Heart left ventricle (tissue), 16 donors: ENCODE measurements at places on chromosomes 16 and 17. TPM values are rescaled to one million over a fixed set of nuclear protein-coding genes. Genes with fewer than 3 reads are reported as not detected.

PDK2 gene
- 142 TPM for total RNA-seq

EFNB3 gene
- total RNA-seq = 0.49 TPM

TBX4 gene
- not detected for total RNA-seq

SCGB1C2 gene
- total RNA-seq = not detected

FBXO39 gene
- total RNA-seq = 0.19 TPM

TOM1L1 gene
- total RNA-seq = 9.9 TPM

DNA sequence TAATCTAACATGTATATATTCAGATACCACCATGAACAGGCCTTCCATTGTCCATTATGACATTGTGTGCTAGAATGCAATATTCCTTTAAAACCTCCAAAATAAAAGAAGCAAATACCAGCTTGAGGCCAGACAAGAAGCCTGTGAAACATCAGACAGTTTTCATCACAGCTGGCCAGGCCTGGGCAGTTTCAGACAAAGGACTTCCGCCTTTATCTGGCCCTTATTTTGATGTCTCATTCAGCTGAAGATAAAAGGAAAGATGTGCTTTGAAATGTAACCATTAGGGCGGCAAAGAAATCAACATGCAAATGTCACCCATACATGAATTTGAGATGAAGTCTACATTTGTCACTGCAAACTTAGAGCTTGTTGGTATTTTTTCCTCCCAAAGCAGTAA lies 737.5 kb downstream of the KCNJ2 start:
- DNase-seq = no peak

DNA sequence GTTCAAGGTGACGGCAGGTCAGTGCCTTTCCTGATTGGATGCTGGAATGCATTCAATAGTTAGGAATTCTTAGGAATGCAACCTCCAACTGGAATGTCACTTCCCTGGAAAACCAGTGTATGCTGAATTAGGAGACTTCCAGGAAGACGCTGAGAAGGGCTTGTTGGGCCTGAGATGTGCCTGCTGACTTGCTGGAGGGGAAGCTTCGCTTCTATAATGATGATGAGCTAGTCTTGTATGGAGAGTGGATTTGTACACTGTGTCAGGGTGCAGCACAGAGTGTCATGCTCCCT lies 45.6 kb downstream of the SMPD3 start:
- no peak for DNase-seq

DNA sequence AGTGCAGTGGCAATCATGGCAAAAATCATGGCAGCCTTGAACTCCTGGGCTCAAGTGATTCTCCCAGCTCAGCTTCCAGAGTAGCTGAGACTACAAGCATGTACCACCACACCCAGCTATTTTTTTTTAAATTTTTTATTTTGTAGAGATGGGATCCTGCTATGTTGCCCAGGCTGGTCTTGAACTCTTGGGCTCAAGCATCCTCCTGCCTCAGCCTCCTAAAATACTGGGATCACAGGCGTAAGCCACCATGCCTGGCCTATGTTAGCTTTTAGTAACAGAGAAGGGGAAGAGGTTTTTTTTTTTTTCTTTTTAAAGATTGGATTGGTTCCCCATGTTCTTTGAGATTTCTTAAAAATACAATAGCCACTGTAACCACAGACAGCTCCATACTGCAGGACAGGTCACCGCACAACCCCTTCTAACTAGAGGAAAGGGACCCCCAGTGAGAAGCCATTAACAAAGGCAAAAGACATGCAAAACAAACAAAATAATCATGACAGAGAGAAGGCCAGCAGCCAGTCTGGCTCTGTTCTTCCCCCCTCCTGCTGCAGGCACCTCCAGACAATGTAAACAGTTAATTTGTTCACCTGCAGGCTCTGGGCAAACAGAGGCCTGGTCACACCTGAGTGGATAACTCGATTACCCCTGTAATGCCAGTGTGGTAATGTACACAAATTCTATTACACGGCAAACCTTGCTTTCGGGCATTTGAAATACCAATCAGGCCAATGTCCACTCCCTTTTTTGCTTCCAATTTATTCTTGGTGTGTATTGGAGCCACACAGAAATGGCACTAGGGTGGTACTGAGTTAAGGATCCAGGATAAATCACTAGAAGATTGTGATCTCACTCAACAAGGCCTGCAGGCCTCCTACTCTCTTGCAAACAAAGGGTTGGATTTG lies 52.9 kb downstream of the SNX11 start:
- DNase-seq = no peak

GRCh38 chr16:531494-532125 lies 4.1 kb downstream of the CAPN15 start:
- DNase-seq = no peak

DNA sequence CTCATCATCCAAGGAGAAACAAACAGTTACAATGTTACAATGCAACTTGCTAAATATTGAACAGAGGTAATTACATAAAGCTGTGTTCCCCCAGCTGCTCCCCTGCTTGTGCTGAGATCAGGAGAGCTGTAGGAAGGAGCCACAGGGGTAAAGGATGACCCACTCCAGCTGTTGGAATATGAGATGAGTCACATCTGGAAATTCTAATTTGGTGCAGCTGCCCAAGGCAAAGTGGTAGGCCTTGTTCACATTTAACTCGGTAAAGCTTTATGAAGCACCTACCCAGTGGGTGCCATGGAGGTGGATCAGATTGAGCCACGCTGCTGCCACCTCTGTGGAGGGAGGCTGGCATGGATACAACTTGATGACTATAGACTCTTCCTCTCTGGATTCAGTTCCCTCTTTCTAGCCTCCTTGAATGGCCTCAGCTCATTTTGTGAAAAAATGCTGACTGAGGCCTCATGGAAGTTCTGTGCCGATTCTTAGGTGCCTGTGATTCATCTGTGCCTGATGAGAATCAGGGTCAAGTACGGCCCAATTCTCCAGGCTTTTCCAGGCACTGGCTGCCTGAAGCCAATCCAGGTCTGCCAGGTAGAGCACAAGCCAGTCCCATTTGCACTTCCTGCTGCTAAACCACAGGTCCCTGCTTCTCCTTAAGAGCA lies 7.4 kb downstream of the ZNF689 start:
- no peak for DNase-seq

GRCh38 chr16:68802190-68802589 lies 41.1 kb upstream of the TANGO6 start:
- DNase-seq = no peak

DNA sequence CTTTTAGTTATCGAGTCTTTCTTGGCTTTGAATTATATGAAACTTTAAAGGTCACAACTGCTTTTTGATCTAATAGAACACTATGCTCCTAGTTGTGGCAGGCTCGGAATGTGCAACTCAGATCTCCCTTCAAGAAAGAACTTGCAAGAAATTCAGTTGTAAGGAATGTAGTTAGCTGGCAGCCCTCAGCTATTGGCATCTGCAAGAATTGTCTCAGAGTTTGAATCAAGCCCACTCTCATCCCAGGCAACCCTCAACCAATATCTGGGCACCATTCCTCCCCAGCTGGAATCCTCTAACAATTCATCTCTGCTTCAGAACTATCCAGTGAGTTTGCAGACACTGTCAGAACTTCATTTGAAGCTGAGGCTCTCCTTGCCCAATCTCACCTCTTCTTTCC lies 447.2 kb downstream of the KIF2B start:
- no peak for DNase-seq

DNA sequence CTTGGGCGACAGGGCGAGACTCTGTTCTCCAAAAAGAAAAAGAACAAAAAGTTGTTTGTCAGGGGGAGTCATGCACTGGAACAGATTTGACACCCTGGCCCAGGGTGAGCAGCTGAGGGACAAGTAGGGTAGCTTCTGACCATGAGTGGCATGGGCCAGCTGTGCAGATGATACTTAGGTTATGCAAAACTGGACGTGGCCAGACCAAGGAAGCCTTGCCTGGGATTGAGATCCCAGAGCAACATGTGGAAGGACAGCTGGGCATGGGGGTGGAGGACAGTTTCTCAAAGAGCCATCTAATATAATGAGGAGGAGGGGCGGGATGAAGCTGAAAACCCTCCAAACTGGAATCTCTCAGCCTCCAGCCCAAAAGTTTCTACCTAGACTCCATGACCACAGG lies 19.6 kb upstream of the SLC35B1 start:
- DNase-seq = no peak

GRCh38 chr16:80113873-80114574 lies 426.8 kb upstream of the DYNLRB2 start:
- DNase-seq = no peak

- no peak for DNase-seq
Measured at GRCh38 chr16:13344001-13344400, 442.6 kb downstream of the SHISA9 start.

- DNase-seq = no peak
Measured at GRCh38 chr17:4584101-4584916, at the start of gene SMTNL2. SMTNL2 (plus strand) TSS chr17:4584529; CDS start chr17:4584606, 77 bp downstream.

- peak; percentile 81 for DNase-seq
Measured at GRCh38 chr17:76716146-76716838, 5.5 kb upstream of the MXRA7 start.

DNA sequence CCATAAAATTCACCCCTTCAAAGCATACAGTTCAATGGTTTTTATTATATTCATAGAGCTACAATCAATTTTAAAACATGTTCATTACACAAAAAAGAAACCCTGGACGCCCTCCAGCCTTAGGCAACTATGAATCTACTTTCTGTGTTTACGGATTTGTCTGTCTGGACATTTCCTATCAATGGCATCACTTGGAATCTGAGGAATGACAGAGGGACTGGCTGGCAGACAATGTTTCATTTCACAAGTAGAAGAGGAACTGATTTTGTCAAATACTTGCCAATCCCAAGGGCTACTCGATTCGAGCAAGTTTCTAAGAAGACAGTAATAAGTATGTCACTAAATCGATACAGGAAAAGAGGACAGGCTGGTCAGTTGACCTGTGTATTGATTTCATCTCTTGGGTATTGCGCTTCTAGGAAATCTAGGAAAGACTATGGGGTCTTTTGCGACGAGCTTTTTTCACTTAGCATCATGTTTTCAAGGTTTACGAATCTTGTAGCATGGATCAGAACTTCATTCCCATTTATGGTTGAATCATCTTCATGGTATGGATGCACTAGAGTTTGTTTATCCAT lies 56.6 kb downstream of the RGS9 start:
- no peak for DNase-seq

- DNase-seq = no peak
Measured at GRCh38 chr17:47843391-47843730, 2.3 kb upstream of the SCRN2 start.

DNA sequence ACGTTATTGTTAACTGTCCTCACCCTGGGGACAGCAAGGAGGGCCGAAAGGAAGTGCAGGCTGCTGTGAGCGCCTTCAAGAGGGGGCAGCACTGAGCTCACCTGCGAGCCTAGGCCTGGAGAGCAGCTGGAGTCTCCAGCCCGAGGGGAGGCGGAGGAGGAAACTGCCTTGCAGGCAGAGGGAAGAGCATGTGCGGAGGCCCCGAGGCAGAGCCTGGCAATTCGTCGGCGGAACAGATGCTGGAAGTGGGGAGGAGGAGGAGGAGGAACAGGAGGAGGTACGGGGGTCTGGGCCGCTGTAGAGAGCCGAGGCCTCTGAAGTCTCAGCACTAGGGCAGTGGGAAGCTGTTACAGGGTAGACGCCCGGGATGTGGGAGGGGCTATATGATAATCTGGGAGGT lies 49.6 kb upstream of the PLCG2 start:
- DNase-seq = no peak
